ENCODE measurements at places on chromosomes 4 and X.

- DNase-seq = peak; percentile 40
These were observed 76.0 kb downstream of the NAT8L start for GRCh38 chr4:2135083-2135482.

DNA sequence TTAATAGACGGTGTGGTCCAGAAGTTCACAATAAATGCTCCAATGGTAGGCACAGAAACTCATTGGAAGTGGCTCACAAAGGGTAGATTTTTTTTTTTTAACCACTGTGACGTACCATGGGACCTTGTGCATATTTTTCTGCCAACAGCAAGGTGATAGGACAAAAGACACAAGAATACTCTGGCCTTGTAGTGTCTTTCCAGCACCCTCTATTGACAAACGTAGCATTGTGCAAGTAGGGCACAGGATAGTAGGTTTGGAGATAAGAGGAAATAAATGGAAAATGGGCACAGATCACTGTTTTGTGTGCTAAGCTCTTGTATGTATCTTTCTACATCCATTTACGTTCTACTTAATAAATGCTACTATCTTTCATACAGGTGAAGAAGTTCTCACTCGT lies 2054.9 kb downstream of the PCDH7 start:
- DNase-seq = peak; percentile 17

DNA sequence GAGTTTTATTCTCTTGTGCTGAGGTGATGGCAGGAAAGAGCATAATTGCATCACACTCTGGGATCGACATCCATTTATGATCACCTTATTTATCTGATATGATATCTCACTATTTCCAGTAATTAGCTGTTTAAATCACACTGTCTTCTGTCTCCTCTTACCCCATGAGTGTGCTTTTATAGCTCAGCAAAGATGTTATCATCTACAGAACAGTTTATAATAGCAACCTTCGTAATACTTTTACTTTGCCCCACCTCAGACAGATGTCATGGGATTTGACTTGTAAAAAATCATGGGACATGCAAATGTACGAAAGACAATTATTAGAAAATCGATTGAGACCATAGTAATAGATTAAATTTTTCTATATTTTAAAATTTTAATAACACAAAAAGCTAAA lies 1122.3 kb upstream of the PCDH10 start:
- DNase-seq = no peak

GRCh38 chr4:184419976-184420375 lies 54.4 kb downstream of the IRF2 start:
- no peak for DNase-seq

DNA sequence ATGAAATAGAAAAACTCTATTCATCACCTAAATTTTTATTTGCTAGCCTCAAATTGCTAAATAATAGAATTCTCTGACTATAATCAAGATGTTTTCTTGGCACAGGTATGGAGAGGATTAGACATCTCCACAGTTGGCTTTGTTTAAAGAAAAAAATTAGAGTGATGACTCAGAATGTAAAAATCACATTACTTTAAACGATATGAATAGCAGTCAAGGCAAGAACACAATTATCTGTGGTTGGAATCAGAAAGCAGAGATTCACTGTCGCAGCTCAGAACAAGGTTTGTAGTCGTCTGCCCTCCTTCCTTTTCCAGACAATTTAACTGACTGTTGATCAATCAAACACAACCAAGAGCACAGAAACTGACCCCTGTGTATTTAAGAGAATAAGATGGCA lies 32.2 kb upstream of the CCKAR start:
- peak; percentile 66 for DNase-seq

DNA sequence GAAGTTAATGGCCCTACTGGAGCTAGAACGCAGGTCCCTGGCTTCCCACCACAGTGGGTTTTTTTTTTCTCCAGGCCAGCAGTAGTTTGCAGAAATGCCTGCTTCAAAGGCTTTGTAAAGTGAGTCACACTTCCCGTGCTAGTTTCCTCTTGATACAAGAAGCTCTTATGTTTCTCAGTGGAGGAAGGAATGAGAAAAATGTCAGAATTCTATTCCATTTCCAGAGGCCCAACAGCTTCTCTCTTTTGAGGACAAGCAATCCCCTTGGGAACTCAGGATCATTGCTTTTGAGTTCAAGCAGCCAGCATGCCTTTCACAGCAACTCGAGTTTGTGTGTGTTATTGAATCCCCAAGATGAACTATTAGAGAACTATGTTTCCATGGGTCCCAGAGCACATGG lies 134.3 kb downstream of the GUCY2F start:
- DNase-seq = peak; percentile 39

- DNase-seq = no peak
These were observed 46.0 kb upstream of the MAGED1 start for GRCh38 chrX:51847463-51847862.

GRCh38 chrX:10327651-10328050 lies 170.9 kb downstream of the CLCN4 start:
- DNase-seq = peak; percentile 42

- DNase-seq = no peak
These were observed 38.9 kb downstream of the ANXA10 start for GRCh38 chr4:168131196-168131595.

DNA sequence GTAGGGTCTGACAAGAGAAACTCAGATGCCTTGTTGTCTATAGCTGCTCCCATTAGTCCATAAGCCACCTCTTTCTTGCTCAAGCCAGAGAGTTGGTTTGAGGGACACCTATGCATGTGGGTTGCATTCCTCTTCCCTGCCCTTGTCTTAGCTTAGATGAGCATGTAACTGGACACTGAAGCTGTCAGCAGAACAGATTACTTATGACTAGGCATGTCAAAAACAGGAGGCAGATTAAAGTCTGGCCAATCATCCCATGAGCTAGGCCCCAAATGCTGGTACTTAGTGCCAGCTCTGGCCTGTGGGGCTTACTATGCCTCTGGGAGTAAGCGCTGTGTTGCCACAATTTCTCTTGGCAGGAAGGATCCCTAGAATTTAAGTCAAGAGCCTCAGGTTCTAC lies 215.2 kb downstream of the AR start:
- DNase-seq = no peak

GRCh38 chrX:130702867-130703707 lies 199.9 kb downstream of the ENOX2 start:
- peak; percentile 15 for DNase-seq

DNA sequence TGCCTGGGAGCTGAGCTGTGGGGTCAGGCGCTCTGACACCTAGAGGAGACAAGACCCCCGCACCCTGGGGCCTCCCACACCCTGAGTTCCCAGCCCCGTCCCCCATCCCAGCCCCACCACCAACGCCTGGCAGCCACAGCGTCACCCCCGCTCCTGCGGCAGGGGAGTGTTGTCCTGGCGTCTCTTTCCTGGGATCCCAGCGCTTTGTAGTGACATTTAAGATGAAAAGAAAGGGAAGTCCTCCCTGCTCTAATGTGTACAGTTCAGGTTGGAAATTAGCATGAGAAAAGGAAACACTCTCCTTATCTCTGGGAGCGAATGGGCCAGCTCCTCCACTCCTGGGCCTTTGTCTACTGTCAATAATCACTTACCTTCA lies 112.1 kb downstream of the FAM53A start:
- DNase-seq = no peak

DNA sequence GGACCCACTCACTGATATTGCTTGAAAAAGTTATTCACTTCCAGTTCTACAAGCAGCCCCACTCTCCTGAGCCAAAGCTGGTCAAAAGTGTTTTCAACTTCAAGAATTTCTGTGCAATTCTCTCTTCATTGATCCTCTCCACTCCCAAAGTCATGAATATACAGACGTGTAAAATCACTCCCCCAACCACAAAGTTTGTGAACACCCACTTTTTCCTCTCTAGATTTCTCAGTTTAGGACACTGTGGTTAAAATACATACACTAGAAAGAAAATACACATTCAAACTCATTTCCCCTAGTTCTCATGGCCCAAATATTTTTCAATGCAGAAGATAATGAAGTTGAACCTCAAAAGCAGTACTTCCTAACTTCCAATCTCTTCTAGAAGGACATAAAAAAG lies 116.3 kb downstream of the MSN start:
- no peak for DNase-seq

GRCh38 chr4:53132132-53132891 lies 233.5 kb downstream of the SCFD2 start:
- peak; percentile 66 for DNase-seq

GRCh38 chrX:39893417-39894338 lies 204.1 kb downstream of the BCOR start:
- DNase-seq = no peak

DNA sequence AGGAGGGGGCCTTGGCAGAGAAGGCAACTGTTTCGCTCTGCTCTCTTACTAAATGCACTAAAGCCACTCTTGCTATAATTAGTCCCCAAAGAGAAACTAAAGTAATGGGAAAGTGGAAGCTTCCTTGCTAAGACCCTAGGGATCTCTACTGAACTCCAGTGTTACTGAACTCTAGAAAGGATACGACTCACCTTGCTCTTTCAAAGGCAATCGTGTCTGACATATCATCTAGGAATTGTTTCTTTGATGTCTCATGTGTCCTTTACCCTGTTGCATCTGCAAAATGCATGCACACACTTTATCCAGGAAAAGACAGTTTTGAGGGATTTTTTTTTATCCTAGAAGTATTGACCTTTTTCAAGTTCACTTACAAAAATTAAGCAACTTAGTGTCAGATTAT lies 148.1 kb upstream of the FAM9B start:
- DNase-seq = peak; percentile 39

- DNase-seq = no peak
These were observed 12.4 kb upstream of the NSG1 start for GRCh38 chr4:4374388-4375098.

- no peak for DNase-seq
These were observed 2.7 kb downstream of the ACE2 start for GRCh38 chrX:15598026-15598425.

DNA sequence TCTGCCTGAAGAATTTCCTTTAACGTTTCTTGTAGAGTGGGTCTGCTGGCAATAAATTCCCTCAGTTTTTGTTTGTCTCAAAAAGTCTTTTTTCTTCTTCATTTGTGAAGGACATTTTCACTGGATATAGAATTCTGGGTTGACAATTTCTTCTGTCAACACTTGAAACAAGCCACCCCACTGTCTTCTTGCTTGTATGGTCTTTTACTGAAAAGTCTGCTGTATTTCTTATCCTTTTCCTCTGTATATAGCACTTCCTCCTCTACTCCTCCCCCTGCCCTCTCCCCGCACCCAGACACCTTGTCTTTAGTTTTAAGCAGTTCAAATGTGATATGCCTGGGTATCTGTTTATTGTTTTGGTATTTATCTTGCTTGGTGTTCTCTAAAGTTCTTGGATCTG lies 23.3 kb downstream of the SLC9A7 start:
- DNase-seq = no peak

GRCh38 chrX:1835056-1835455 lies 220.2 kb downstream of the ASMT start:
- DNase-seq = no peak

DNA sequence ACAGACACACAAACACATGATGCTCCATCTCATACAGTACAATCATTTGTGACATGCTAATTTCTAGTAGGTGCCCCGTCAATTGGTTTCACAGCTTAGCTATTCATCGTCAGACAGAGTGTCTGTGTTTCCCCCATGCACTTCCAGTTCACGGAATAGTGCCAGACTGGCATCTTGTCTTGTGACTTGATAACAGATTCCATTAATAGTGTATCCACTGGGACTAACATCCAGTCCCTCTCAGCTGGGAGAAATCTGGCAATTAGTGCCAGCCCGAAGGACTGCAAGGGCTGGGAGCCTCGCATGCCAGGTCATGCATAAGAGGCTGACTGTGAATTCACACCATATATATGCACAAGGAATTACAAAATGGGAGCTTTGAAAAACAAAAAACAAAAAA lies 20.2 kb upstream of the GATB start:
- DNase-seq = no peak

GRCh38 chr4:180823108-180823507 lies 1420.1 kb upstream of the TENM3 start:
- DNase-seq = peak; percentile 7

DNA sequence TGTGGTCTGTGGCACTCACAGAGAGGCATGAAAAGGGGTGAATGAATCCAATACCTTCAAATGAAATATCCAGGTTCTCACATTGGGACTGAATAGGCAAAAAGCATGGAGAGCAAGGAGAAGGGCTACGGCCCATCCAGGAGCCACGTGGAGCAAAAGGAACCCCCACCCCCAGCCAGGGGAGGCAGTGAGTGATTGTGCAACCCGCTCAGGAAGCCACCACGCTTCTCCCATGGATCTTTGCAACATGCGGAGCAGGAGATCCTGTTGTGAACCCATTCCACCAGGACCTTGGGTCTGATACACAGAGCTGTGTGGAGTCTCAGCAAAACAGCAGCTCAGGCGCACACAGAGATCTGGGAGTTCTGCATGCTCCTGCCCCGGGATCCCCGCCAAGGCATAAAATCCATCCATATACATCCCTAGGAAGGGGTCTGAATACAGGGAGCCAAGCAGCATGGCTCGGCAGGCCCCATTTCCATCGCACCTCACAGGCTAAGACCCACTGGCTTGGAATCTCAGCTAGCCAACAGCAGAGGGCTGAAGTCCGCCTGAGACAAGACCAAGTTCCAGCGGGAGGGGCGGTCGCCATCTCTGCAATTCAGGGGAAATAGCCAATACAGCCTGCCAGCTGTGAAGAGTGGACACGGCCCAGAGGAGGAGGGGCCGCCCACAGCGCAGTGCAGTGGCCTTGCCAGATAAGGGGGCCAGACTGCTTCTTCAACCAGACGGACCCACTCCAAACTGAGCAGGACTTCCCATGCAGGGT lies 80.2 kb downstream of the FGF16 start:
- peak; percentile 7 for DNase-seq

DNA sequence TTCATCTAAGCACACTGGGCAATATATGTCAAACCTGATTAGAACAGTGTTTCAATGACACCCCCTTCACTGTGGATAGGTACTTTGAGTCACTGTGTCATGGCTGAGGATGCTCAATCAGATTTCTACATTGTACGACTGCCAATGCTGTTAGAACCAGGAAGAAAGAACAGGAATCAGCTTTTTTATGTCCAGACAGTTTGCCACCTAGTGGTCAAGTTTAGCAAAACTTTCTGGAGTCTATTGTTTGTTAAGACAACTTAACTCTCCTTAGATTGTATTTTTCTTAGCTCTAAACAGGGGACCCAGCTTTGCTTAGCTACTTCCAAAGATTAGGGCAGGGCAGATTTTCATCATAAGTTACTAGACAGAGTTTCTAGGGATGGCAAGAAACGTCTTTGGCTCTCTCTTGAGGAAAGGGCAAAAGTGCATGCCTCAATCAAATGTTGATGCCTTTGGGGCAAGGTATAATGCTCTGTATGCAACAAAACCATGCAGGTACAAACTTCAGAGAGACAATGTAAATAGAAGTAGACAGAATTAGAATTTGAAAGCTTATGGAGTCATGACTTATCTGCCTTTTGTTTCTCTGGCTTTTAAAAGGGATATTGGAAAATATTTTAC lies 40.5 kb upstream of the BMP3 start:
- peak; percentile 75 for DNase-seq

DNA sequence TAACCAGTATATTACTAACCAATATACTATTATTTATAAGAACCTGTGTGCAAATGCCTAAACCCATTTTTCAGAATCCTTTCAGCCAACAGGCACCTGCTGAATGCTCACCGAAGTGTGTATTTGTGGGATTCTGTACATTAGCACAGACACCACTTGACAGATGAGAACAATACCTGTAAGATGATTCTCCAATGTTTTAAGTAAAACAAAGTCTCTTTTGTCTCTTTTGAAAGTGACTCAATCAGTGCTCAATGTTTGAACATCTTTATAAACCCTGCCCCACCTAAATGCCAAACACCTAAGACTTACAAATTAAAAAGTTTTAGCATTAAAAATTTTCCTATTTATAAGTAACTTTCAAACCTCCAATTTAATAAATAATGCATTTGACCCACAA lies 763 bp downstream of the ASB9 start:
- no peak for DNase-seq

- DNase-seq = no peak
These were observed 2.0 kb downstream of the USP9X start for GRCh38 chrX:41087201-41087600.

GRCh38 chr4:182242787-182243186 lies 415 bp upstream of the TENM3 start:
- no peak for DNase-seq

All from fibroblast of mammary gland (primary cell).